Hepatocyte (in vitro differentiated cells): ENCODE measurements at places on chromosomes 1 and 21.

DNA sequence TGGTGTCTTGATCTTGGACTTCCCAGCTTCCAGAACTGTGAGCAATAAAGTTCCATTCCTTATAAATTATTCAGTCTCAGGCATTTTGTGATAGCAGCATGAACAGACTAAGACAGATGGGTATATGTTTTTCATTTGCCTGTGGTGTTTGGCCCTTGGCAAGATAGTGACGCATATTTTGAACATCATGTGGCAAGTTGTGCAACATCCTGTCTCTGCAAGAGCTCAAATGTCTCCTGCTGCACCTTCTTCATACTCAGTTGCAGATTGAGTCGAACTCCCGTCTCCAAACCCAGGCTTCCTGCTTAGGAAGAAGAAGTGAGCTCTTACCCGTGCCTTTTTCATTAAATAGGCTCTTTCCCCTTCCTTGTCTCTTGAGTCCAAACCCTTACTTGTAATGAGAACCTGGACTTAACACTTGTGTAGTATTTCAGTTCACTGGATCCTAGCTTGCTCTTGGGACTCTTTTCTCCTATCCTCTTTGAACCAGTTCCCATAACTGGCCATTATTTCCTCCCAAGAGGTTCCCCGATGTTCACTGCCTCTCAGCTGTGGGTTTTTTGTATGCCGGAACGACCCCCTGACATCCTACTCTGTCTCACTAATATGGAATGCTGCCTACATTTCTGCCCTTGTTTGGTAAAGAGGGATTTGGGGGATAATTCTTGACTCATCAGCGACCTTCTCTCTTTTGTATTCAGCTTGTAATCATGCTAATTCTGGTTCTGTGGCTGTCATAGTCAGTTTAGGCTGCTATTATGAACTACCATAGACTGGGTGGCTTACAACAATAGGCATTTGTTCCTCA, 125.0 kb upstream of the KCNK2 start:
- DNase-seq: peak; percentile 43

GRCh38 chr1:184285401-184286087, 101.3 kb upstream of the C1orf21 start:
- no peak for DNase-seq

GRCh38 chr1:151728151-151729054, 7.1 kb downstream of the RIIAD1 start:
- DNase-seq: no peak

GRCh38 chr1:22892789-22893188, 79.9 kb downstream of the LACTBL1 start:
- no peak for DNase-seq

- no peak for DNase-seq
Measured at GRCh38 chr1:9626201-9626608, 25.3 kb upstream of the PIK3CD start.

- DNase-seq: peak; percentile 9
Measured at GRCh38 chr1:21706151-21706835, 37.1 kb upstream of the RAP1GAP start.

- DNase-seq: peak; percentile 79
Measured at GRCh38 chr1:156371553-156372264, 2.7 kb downstream of the RHBG start.

GRCh38 chr1:95117207-95118066, at the start of gene TLCD4:
Gene TLCD4, plus strand, starts transcription at chr1:95117355. Its CDS starts 26,547 bp downstream, at chr1:95143902.
- DNase-seq: peak; percentile 81

DNA sequence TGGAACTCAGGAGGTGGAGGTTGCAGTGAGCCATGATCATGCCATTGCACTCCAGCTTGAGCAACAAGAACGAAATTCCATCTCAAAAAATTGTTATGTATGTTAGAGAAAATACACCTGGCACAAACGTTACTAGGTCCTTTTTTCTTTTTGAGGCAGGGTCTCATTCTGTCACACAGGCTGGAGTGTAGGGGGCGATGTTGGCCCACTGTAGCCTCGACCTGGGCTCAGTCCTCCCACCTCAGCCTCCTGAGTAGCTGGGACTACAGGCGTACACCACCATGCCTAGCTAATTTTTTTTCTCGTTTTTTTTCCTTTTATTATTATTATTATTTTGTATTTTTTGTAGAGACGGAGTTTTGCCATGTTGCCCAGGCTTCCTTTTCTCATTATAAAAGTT, 4.4 kb downstream of the HAX1 start:
- no peak for DNase-seq

DNA sequence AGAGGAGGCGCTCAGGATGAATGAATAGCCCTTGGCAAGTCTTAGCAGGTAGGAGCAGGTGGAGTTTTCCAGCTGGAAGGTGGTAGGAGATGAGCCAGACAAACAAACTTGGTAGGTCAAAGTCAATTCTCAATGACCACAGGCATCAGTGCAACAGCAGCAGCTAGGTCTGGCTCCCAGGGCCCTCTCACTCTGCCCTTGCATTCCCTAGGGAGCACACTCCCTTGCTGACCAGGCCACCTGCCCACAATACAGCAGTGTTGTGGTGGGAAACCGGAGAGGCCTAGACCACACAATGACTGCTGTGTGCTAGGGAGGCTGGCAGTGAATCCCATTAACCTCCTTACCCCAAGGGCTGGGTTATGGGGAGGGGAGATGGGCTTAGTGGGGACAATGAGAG, 13.0 kb upstream of the PAQR6 start:
- DNase-seq: no peak

DNA sequence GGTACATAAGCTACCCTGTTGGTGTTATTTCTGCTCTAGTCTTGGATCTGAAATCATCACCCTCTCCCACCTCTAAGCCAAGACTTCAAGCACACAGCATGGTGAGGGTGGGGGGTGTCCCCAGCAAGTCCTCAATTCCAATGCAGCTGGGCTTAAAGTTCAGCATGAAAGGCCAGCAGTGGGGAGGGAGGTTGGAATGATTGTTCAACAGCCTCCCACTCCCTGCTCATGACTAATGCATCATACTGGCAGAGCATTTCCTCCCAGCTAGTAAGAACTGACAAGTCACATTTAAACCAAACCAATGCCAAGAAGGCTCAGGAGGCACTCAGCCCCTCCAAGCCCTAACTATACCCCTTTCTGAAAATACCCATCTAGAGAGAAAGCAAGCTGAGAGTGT, 50.1 kb downstream of the TIAM1 start:
- peak; percentile 40 for DNase-seq

- no peak for DNase-seq
Measured at GRCh38 chr1:182340233-182341058, 51.1 kb downstream of the GLUL start.

DNA sequence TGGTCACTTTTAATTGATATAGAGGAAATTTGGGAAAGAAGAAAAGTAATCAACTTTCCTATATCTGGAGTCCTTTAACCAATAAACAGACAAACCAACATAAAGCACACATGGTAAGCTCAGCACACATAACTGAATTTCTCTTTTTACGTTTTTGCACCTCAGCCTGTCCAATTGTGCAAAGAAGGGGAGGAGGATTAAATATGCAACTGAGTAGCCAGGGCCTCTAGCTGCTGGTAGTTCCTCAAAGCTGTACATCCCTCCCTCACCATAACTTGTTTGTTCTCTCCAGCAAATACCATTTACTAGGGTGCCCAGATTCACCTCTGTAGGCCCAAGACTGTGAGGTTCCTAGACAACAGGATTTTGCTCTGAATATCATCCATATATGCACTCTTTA, 25.4 kb downstream of the ST6GALNAC5 start:
- DNase-seq: no peak

DNA sequence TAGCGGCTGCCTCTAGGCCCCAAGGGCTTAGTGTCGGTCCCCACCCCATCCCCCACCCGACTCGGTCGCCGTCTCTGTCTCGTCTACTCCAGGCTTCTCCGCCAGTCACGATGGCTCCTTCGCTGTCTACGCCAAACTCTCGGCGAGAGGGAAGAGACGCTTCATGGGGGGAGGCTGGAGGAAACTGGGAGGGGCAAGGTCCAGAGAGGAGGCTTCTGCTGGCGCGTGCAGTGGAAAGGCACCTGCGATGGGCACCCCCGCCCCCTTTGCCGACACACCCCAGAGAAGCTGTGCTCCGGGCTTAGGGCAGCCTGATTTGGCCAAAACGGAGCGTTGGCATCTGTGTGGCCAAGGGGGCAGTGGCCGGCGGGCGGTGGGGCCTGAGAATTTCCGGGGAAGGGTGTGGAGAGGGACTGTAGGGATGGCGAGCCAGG, 1.2 kb upstream of the CSMD2 start:
- no peak for DNase-seq

DNA sequence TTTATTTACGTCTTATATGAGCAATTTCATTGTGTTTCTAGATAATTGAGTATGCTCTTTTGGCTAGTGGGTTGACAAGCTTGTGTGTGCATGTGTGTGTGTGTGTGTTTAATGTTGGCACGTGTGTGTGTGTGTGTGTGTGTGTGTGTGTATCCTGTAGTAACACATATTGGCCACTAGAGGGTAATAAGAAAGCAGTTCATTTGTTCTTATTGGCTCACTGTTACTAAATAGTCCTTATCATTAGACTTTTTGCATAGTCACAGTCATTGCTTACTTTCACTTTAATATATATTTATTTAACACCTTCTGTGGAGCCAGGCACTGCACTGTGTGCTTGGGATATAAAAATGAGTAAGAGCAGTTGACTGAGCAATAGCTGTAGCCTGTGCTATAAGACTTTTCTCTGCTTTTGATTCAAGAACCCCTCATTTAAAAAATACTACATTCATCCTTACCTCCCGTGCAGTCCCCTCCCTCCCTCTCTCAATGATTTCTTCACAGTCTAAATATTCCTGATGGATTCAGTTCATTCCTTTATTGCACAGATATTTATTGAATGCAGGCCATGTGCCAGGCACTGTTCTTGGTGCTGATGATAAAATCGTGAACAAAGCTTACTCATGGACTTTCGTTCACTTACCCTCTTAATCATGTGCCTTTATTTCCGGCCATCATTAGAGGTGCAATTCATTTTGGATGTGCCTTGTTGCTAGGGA, 96.7 kb downstream of the DYRK1A start:
- DNase-seq: peak; percentile 33

DNA sequence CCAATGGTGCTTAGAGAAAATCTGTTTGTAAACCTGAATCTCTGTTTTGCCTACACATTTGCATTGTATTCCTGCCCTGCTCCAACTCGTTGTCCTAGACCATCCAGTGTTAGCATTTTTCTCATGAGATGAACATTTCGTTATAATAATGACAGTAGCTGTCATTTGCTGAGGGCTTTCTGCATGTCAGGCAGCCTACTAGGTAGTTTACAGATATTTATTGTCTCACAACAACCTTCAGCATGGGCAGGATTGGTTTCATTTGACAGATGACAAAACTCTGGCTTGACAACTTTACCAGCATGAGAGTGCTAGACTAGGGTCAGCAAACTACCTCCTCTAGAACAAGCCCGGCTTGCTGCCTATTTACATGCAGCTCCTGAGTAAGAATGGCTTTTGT, 10.1 kb downstream of the ST6GALNAC3 start:
- DNase-seq: no peak

DNA sequence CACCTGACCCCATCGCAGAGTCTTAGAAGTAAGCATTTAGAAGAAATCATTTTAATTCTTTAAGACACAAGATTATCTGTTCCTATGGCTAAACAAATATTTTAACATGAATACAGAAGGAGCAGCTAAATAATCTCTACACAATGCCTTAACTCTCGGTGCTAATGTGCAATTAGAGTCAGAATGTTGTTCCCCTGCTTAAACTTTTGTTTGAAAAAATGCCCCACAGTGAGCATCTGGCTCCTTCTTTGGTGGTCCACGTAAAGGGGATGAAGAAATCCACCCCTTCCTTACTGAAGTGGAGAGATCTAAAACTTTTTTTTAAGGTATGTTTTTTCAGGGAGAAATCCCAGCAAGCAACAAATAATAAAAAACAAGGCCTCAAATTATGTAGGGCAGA, 55.2 kb downstream of the SLC45A1 start:
- DNase-seq: no peak

- peak; percentile 30 for DNase-seq
Measured at GRCh38 chr1:117673405-117673804, 67.6 kb downstream of the TENT5C start.

DNA sequence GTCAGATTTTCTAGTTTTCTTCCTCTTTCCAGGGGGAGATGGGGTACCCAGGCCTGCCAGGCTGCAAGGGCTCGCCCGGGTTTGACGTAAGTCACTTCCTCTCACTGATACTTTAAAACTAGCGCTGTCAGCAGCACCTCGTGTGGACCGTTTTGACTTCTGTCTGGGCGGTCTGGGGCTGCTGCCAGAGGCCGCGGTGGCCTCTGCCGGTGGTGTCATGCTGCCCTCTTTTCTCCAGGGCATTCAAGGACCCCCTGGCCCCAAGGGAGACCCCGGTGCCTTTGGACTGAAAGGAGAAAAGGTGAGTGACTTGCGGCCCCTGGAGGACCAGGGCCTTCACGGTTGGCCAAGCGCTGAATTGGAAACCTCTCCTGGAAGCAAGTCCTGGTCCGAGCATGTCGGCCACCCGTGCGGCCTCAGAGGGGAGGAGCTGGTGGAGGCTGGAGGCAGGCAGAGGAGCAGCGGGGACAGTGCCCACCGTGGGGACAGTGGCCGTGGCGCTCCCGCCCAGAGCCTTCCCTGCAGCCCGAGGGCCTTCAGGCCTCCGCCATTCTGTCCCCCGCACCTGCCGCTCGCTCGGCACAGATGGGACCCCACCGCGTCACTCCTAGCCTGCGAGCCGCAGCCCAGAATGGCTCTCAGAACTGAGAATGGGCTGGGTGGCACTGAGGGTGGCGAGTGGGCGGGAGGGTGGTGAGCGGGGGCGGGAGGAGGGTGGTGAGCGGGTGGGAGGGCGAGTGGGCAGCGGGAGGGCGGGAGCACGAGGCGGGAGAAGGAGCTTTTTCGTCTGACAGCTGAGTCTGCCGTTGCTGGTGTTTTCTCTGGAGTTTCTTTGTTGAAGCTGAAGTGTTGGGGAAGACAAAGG, 9.4 kb downstream of the COL6A1 start:
- no peak for DNase-seq

DNA sequence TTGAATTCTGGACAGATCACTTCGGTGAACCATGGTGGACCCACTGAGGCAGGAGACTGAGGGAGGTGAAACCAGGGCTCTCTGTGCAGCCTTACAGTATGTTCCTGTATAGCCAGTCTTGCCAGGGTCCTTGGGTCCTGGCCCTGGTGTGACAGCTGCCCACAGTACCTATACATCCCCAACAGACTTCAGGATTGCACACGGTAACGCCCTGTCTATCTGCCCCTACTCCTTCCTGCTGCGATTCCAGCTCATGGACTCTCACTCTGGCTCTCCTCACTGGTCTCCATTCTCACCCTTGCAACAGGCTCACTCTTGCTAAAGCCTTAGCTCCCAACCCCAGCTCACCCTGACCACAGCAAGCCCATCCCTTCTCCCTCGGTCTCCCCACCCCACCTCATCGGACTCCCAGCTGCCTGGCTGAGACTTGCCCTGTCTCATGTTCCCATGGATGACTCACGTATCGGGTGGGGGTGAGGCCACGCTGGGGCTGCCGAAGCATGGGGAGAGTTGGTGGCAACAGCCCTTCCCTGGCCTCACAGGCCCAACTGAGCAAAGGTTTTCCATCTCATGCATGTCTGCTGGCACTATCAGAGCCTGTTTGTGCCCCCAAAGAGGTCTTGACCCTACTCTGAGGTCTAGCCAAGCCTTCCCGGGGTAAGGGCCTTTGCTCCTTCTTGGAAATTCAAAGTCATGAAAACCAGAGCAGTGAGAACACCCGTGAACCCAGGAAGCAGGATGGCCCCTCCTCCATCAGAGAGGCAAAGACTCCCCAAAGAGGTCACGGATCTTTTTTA, 7.1 kb downstream of the PHLDA3 start:
- DNase-seq: peak; percentile 91

GRCh38 chr1:244214009-244214967, 163.2 kb downstream of the ZBTB18 start:
- DNase-seq: peak; percentile 64
